Activated naive CD4-positive, alpha-beta T cell treated with anti-CD3 and anti-CD28 coated beads, Interleukin-2, amount 10 ng/mL, durations not matched to agents 7 days and 5 days (primary cell): ENCODE measurements at places on chromosomes 6 and 20.

DNA sequence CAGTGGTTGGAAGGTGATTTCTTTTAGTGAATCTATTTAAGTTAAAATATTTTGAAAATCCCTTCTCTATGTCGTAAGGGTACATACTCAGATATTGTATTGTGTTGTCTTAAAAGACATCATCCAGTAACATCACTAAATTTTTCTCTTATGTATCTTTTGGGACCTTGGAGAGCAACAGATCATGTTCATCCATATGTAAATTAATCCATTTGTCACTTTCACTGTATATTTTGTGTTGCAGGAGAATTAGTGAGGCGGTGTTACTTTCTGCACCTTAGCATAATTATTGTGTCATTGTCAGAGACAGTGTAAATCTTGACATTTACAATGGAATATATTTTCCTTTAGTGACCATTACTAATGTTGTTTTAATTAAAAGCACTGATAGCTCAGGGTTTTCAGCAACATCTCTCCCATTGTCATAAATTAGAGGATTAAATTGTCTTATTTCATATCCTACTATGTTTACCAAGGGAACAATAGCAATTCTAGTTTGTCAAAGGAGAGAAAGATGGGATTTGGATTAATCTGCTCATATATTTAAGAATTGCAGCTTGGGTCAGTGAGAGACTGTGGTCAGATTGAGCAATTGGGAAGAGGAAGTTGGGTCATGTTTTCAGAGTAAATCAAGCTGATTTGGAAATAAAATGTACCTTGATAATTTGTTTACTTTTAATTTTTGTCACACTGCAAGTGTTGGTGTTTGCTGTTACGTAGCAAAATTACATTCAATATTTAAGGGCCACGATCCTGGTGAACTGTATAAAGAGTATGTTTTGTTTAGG is 22.7 kb downstream of the DOK5 start:
- no peak overlapping the region for H3K27ac ChIP-seq
- H3K27me3 ChIP-seq, result no peaks in the 10 kb centered on the region
- no peaks in the 10 kb centered on the region for H3K4me1 ChIP-seq

GRCh38 chr6:208938-209337 is 83.3 kb upstream of the DUSP22 start:
- peaks cover 34% of the 10 kb centered on the region for H3K4me1 ChIP-seq
- no peak overlapping the region for H3K4me3 ChIP-seq
- DNase-seq, result no peak
- no peak overlapping the region for H3K27ac ChIP-seq
- peaks cover 37% of the 10 kb centered on the region for H3K27me3 ChIP-seq

- DNase-seq, result no peak
- no peak overlapping the region for H3K27ac ChIP-seq
- peaks cover 12% of the 10 kb centered on the region for H3K27me3 ChIP-seq
- H3K4me1 ChIP-seq, result no peaks in the 10 kb centered on the region
Observed at GRCh38 chr6:81808851-81809570, 56.5 kb upstream of the TENT5A start.

GRCh38 chr6:68296126-68296525 is 339.0 kb upstream of the ADGRB3 start:
- H3K4me1 ChIP-seq, result no peaks in the 10 kb centered on the region
- H3K27ac ChIP-seq, result no peak overlapping the region
- no peak overlapping the region for H3K4me3 ChIP-seq
- no peak for DNase-seq
- H3K27me3 ChIP-seq, result no peaks in the 10 kb centered on the region

GRCh38 chr20:42074944-42075343 is 456.8 kb upstream of the CHD6 start:
- DNase-seq, result no peak
- no peaks in the 10 kb centered on the region for H3K27me3 ChIP-seq
- no peak overlapping the region for H3K27ac ChIP-seq
- no peak overlapping the region for H3K4me3 ChIP-seq
- H3K36me3 ChIP-seq, result no peaks in the 10 kb centered on the region

DNA sequence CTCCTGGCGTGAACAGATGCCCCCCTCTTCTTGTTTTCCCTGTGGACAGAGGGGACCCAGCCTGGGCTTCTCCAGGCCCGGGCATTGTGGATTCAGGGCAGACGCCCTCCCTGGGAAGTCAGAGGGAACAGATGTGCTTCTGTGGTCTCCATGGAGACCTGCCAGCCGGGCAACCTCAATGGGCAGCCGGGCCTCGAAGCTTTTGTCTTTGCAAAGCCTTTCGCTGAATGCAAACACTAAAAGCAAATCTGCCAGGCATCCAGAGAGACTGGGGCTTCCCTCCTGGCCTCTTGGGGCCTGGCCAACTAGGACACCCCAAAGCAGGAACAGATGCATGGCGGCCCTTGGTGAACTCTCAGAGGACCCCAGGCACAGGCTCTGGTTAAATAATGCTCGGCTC is 370.0 kb upstream of the SULF2 start:
- peaks cover 6% of the 10 kb centered on the region for H3K27me3 ChIP-seq
- no peak overlapping the region for H3K4me3 ChIP-seq
- DNase-seq, result no peak
- H3K36me3 ChIP-seq, result no peaks in the 10 kb centered on the region
- no peak overlapping the region for H3K27ac ChIP-seq

DNA sequence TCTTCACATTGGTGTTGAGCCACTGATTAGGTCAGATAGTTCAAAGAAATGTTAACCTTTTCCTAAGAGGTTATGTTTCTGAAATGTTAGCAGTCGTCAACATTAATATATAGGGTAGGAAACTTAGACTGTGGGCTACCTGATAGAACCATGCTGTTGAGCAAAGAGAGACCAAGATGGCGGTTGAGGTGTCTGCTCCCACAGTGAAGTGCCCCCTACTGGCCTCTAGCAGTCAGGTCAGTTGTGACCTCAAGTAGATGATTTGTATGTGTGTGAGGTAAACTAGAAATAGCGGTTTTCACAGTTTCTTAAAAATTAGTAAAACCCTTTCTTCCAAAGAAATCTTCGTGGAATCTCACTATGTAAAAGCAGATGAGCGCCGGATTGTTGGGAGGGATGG is 40.3 kb downstream of the MTHFD1L start:
- H3K4me1 ChIP-seq, result no peaks in the 10 kb centered on the region
- H3K27ac ChIP-seq, result no peak overlapping the region
- H3K4me3 ChIP-seq, result no peak overlapping the region
- no peak for DNase-seq
- H3K27me3 ChIP-seq, result no peaks in the 10 kb centered on the region

- H3K27ac ChIP-seq, result no peak overlapping the region
- H3K27me3 ChIP-seq, result no peaks in the 10 kb centered on the region
- H3K36me3 ChIP-seq, result no peaks in the 10 kb centered on the region
- no peak for DNase-seq
Observed at GRCh38 chr6:133806382-133807140, 82.4 kb upstream of the TCF21 start.

GRCh38 chr6:38570750-38571149 is 69.0 kb downstream of the BTBD9 start:
- no peak overlapping the region for H3K4me3 ChIP-seq
- H3K36me3 ChIP-seq, result peaks cover 10% of the 10 kb centered on the region
- DNase-seq, result no peak
- H3K27ac ChIP-seq, result peak overlapping the region; percentile 93

DNA sequence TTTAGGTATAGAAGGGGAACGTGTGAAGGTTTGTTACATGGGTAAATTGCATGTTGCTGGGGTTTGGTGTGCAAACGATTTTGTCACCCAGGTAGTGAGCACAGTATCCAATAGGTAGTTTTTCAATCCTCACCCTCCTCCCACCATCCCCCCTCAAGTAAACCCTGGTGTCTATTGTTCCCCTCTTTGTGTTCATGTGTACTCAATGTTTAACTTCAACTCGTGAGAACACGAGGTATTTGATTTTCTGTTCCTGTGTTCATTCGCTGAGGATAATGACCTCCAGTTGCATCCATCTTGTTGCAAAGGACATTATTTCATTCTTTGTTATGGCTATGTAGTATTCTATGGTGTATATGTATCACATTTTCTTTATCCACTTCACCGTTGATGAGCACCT is 11.6 kb upstream of the VNN1 start:
- H3K27me3 ChIP-seq, result no peaks in the 10 kb centered on the region
- H3K36me3 ChIP-seq, result no peaks in the 10 kb centered on the region
- H3K27ac ChIP-seq, result no peak overlapping the region
- no peak for DNase-seq

- no peaks in the 10 kb centered on the region for H3K27me3 ChIP-seq
- no peaks in the 10 kb centered on the region for H3K36me3 ChIP-seq
- no peak for DNase-seq
- H3K27ac ChIP-seq, result no peak overlapping the region
Observed at GRCh38 chr6:14550410-14550809, 432.8 kb downstream of the CD83 start.

- H3K36me3 ChIP-seq, result no peaks in the 10 kb centered on the region
- DNase-seq, result no peak
- peaks cover 17% of the 10 kb centered on the region for H3K4me1 ChIP-seq
- H3K27ac ChIP-seq, result no peak overlapping the region
- H3K27me3 ChIP-seq, result peaks cover 41% of the 10 kb centered on the region
Observed at GRCh38 chr6:150598858-150599198, 857 bp upstream of the PLEKHG1 start.

DNA sequence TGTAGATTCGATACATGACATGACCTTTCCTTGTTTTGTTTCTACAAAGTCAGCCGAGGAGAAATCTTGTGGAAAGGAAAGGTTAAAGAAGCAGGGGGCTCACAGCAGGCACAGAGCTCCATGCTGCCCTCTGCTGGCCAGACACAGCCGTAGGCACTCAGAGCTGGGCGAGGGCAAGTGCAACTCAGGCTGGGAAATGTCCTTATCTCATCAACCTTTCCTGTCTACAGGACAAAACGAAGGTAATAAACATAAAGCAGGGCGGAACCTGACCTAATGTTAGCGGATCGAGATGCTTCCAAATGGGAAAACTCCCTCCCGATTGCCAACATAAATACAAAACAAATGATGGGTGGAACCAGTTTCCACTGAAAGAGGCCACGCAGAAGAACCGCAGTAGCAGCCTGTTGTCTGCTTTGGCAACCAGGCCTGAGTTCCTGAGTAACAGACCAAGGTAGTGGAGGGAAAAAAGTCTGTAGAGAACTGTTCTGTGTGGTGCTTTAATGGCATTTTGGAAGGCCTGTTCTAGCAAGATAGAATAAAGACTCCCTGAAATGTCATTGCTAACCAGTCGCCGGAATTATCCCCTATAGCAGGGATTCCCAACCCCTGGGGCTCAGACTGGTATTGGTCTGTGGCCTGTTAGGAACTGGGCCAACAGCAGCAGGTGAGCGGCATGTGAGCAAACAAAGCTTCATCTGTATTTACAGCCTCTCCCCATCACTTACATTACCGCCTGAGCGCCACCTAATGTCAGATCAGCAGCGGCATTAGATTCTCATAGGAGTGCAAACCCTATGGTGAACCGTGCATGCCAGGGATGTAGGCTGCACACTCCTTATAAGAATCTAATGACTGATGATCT is 85.2 kb downstream of the MBOAT1 start:
- H3K36me3 ChIP-seq, result peaks cover 16% of the 10 kb centered on the region
- no peaks in the 10 kb centered on the region for H3K27me3 ChIP-seq
- peaks cover 5% of the 10 kb centered on the region for H3K4me1 ChIP-seq
- no peak overlapping the region for H3K27ac ChIP-seq
- peak; percentile 75 for DNase-seq

- H3K27me3 ChIP-seq, result no peaks in the 10 kb centered on the region
- no peak overlapping the region for H3K27ac ChIP-seq
- H3K4me1 ChIP-seq, result no peaks in the 10 kb centered on the region
- H3K36me3 ChIP-seq, result peaks cover 62% of the 10 kb centered on the region
Observed at GRCh38 chr6:37473364-37474095, 26.2 kb downstream of the CCDC167 start.

- no peak overlapping the region for H3K4me3 ChIP-seq
- H3K4me1 ChIP-seq, result no peaks in the 10 kb centered on the region
- DNase-seq, result no peak
Observed at GRCh38 chr20:16554766-16555543, 18.3 kb downstream of the KIF16B start.

- H3K4me1 ChIP-seq, result peaks cover 21% of the 10 kb centered on the region
- H3K27me3 ChIP-seq, result peaks cover 54% of the 10 kb centered on the region
- no peak overlapping the region for H3K27ac ChIP-seq
- DNase-seq, result no peak
Observed at GRCh38 chr6:169810066-169810989, 58.9 kb downstream of the ERMARD start.

DNA sequence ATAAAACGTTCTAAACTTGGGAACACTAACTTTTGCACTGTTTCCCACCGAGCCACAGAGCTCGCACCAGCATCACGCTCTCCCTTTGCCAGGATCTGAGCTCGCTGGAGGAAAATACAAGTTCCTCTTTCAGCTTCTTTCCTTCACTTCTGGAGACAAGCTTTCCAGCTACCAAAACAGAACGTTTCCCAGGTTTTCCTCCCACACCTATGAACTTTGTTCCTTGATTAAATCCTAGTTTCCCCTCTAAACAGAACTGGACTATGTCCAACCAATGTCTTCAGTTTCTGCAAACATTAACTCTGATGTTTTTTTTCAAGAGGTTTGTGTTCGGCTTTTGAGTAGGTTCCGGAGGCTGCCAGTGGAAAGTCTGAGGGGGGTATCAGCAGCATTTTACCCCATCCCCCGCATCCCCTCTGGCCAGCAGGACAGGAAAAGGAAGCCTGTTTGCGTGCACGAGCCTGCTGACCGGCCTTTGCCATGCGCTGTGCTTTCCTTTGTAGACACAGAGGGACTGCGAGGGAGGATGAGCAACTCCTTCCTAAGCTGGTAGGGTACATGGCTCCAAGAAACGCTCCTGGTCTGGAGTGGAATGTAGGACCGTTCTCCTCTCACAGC is 135.5 kb downstream of the LY86 start:
- peaks cover 70% of the 10 kb centered on the region for H3K27me3 ChIP-seq
- no peak overlapping the region for H3K27ac ChIP-seq
- no peaks in the 10 kb centered on the region for H3K36me3 ChIP-seq
- H3K4me1 ChIP-seq, result peaks cover 23% of the 10 kb centered on the region
- no peak overlapping the region for H3K4me3 ChIP-seq

GRCh38 chr6:16391451-16391912 is 153.1 kb downstream of the GMPR start:
- H3K4me3 ChIP-seq, result no peak overlapping the region
- H3K36me3 ChIP-seq, result no peaks in the 10 kb centered on the region
- no peaks in the 10 kb centered on the region for H3K4me1 ChIP-seq
- H3K27me3 ChIP-seq, result no peaks in the 10 kb centered on the region
- H3K27ac ChIP-seq, result no peak overlapping the region
